ENCODE measurements at places on chromosomes 1 and 21.

GRCh38 chr21:35974775-35975174 lies 85.6 kb downstream of the SETD4 start:
- DNase-seq = no peak

DNA sequence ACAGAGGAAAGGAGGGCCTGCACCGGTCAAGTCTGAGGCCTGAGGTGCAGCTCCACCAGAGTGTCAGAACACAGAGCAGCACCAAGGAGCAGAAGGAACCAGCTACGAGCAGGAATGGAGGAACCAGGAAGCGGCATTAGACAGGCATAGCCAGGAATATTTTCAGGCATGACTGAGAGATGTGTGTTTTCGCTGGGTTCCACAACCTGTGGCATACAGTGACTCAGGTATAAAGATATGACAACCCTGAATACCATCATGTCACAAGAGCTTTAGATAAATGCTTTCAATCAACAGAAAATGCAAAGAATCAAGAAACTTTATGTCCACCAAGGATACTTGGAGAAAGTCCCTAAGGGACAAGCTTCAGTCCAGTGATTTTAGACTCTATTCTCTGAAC lies 189.3 kb upstream of the NRIP1 start:
- no peak for DNase-seq

DNA sequence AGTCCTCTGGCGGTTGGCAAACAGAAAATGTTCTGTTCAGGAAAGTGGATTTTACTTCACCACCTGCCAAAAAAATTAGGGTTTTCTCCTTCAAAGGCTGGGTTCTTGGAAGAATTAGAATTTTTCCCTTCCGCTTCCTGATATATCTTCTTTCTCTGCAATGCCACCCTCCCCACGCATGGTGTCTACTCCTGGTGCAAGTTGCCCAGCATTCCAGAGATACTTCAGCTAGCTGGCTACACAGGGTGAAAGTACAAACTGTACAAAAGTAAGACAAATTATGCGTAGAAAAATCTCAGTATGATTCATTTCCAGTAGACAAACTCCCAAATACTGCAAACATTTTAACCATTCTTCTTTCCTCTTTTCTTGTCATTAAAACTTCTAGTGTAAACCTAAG lies 430.1 kb upstream of the ESRRG start:
- no peak for DNase-seq

GRCh38 chr1:145863282-145864018 lies 4.6 kb upstream of the PIAS3 start:
- no peak for DNase-seq

DNA sequence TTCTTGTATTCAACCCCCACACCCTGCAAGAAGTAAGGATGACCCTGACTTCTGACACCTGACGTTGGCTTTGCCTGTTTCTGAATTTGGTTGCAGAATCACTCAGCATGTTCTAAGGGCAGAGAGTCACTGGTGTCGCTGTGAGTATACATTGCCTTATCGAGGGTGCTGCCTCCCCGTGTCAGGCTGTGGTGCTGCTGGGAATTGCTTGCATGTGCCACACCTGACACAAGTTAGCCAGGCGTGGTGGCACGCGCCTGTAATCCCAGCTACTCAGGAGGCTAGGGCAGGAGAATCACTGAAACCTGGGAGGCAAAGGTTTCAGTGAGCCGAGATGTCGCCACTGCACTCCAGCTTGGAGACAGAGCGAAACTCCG lies 45.9 kb downstream of the WDR4 start:
- DNase-seq = peak; percentile 81

DNA sequence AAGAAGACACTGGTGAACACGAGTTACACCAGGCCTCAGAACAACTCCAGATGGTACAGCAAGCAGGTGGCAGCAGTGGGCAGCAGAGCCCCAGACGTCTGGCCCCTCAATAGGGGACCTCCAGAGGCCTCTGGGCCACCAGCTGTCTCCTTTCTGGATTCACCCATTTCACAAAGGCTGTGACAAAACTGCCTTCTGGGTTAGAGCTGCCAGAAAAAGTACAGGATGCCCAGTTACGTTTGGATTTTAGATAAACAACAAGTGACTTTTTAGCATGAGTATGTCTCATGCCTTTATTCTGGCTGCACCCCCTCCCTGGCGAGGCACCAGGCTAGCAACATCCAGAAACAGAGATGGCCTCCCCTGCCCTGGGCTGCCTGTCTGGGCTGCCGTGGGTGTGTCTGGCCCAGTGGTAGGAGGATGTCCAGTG lies 30.1 kb downstream of the ITPKB start:
- DNase-seq = peak; percentile 56

DNA sequence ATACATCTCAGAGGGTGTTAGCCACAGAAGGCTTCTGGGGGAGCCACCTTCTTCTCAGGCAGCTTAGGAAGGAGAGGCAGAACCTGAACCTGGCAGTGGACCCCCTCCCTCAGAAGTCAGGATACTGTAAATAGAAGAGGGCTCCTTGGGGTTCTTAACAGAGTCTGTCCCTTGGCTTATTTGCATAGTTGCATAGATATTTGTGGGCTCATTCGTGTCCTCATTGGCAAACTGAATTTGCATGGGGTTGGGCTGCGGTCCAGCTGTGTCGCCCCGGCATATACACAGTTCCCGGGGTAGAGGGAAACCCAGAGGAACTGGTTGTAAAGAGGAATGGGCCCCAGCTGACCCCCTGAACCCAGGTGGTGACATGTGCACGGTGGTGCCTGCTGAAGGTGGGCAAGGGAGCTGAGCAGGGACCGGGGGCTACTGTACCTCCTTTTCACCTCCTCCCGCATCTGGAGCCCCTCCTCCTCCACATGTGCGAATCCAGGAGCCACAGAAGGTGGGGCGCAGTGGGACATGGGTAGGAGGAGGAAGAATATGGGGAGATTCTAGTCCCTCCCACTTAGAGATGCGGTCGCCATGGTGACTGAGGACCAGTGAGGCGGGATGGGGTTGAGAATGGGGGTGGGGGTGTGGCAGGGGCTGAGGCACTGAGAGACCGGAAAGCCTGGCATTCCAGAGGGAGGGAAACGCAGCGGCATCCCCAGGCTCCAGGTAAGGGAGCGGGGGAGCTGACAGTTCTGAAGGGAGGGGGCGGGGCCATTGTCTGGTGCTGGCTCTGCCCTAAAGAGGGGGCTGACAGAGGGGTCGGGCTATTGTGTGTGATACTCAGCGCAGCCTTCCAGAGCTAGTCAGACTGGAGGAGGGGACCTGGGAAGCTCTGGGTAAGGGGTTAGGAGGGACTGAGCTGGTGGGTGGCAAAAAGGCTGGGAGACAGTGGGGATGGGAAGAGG lies 3.7 kb upstream of the SEMA4A start:
- DNase-seq = no peak

GRCh38 chr1:3756394-3756793 lies 4.1 kb downstream of the CCDC27 start:
- no peak for DNase-seq

GRCh38 chr1:5509664-5510452 lies 482.4 kb downstream of the NPHP4 start:
- DNase-seq = peak; percentile 68

DNA sequence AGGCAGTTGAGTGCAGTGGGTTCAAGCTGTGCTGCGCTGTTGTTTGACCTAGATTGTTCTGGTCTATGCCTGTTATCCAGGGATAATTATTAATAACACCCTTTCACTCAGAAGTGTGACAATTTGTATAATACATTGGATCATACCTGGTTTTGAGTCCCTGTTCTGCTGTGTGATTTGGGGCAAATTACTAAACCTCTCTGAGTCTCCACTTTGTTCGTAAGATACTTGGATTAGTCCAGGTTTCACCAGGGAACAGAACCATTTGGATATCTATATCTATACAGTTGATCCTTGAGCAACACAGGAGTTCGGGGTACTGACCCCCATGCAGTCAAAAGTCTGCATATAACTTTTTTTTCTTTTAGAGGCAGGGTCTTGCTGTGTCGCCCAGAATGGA lies 2.3 kb downstream of the NENF start:
- no peak for DNase-seq

GRCh38 chr1:202306535-202307345 lies 35.0 kb downstream of the UBE2T start:
- no peak for DNase-seq

DNA sequence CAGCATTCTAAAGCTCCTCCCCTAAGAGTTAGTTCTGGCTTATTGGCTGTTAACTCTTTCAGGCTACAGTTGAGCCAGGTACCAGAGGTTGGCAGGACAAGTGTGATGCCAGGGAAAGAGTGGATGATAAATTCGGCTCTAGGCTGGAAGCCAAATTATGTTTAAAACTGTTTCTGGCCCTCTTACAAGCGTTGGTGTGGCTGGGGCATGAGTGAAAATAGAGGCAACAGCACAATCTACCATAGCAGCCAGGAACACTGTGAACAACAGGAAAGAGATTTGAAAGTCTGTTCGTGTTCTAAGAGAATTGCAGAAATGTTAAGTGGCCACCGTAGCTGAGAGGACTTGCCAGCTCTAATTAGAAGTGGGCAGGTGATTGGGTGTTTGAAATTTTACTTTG lies 84.2 kb downstream of the CDC7 start:
- no peak for DNase-seq

DNA sequence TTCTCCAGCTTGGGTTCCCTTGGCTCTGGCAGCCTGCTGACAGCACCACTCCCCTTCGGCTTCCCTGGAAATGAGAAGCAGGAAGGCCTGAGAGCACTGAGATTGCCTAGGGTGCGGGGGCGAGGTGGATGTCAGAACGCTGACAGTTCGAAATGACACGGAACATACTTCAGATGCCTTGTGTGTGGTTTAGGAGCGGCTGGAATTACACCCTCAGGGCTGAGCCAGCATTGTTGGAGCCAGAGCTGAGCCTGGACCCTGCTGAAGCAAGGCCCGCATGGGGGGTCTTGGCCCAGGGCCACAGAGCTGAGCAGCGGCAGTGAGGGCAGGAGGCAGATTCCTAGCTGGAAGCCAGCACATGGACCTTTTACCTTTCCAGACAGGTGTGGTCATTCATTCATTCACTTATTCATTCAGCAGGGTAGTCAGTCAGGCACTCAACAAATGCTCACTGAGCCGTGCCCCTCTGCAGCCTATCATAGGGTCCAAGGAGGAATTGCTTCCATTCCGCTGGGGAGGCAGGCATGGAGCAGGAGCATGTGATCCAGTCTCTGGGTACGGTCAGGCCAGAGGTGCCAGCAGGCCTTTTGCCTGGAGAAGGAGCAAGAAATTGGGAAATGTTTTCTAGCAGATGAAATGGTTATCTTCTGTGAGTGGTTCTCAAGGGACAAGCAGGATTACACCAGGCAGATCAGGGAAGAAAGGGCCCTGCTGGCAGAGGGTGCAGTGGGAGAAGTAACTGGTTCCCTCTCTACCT lies 6.6 kb upstream of the FOXE3 start:
- no peak for DNase-seq

Data from hematopoietic multipotent progenitor cell treated with erythropoietin and hydrocortisone succinate and interleukin-3 and kit ligand, for 4 days (in vitro differentiated cells).